T-cell (primary cell): ENCODE measurements at places on chromosomes 12 and 14.

GRCh38 chr14:92963301-92964123 is 40.6 kb downstream of the CHGA start:
- no peak for DNase-seq

DNA sequence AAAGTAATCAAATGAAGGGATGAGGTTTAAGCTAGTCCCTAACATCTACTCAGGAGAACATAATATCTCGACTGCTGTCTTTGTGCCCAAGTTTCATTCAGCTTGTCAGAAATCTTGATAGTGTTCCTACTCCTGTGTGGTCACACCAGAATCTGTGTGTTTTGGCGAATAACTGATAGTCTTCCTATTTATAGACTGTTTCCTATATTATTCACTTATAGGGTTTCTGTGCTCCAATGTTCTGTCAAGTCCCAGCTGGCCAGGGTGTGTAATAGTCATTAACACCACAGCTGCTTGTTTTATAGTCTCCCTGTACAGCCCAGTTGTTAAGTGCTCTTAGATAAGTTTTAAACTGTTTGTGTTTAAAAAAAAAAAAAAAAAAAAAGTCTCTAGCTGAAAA is 45.9 kb downstream of the GPR135 start:
- no peak for DNase-seq

- peak; percentile 24 for DNase-seq
These were observed 84.4 kb downstream of the VWF start for GRCh38 chr12:6039894-6040601.

- no peak for DNase-seq
These were observed 241.4 kb upstream of the PDZRN4 start for GRCh38 chr12:40946612-40947194.

GRCh38 chr12:82605115-82605514 is 81.6 kb upstream of the TMTC2 start:
- no peak for DNase-seq
